ENCODE measurements at places on chromosomes 5 and 9.
A peak's percentile ranks its signal among the peaks of the same experiment; 100 is the strongest.

- DNase-seq, result no peak
Measured at GRCh38 chr9:3962971-3963642, 336.8 kb downstream of the GLIS3 start.

GRCh38 chr9:2963307-2963706 is 119.4 kb upstream of the PUM3 start:
- no peak for DNase-seq

DNA sequence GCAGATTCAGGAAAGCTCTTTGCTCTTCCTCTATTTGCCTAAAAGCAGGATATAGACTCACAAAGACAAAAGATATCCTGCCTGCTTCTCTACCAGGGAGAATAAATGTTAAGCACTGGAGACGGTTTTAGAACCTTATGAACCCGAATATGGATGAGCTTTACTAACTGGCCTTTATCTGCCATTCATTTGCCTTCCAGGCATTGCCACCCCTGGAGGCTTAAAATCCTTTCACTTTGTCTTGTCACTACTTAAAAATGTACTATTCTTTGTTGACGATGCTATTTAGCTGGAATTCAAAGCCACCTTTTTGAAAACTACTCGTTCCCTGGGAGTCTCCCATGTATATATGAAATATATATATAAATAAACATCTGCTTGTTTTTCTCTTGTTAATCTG is 23.2 kb upstream of the LVRN start:
- no peak for DNase-seq

GRCh38 chr5:76851728-76852369 is 2.0 kb downstream of the S100Z start:
- DNase-seq, result no peak

GRCh38 chr5:3011764-3012017 is 260.2 kb upstream of the IRX2 start:
- DNase-seq, result no peak

GRCh38 chr9:101711330-101711941 is 27.0 kb downstream of the GRIN3A start:
- DNase-seq, result no peak

- no peak for DNase-seq
Measured at GRCh38 chr5:20360263-20360662, 372.3 kb upstream of the CDH18 start.

GRCh38 chr5:66959653-66960052 is 236.9 kb downstream of the CD180 start:
- DNase-seq, result no peak

- no peak for DNase-seq
Measured at GRCh38 chr5:59817536-59817935, 76.0 kb downstream of the PDE4D start.

- DNase-seq, result no peak
Measured at GRCh38 chr5:35212122-35212982, 17.9 kb downstream of the PRLR start.

DNA sequence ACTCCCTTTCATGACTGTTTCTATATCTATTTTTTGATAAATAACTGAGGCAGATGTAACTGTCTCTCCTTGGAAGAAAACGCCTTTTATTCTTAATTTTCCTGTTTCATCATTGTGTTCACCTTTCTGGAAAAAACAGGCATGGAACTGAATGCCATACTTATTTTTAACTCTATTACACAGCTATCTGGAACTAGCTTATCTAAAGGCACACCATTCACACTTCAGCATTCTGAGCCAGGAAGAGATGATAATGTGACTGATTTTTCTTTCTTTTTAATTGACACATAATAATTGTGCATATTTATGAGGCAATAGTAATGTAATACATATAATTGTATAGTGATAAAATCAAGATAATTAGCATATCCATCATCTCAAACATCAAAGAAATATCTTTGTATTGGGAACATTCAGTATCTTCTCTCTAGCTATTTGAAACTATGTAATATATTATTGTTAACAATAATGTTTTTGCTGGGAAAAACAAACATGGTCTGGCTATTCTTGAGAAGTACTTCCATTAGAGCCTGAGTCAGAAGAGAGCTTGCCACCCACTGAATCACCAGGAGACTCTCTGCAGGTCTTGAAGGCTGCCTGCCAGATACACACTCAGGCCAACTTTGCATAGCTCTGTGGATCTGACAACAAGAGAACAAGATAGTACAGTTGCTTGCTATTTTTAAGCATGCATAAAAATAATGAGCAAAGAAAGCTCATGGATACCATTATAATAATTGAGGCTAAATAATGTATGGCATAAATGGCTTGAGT is 501.0 kb upstream of the EDIL3 start:
- no peak for DNase-seq

GRCh38 chr5:42915306-42915866 is 103.7 kb upstream of the SELENOP start:
- no peak for DNase-seq

DNA sequence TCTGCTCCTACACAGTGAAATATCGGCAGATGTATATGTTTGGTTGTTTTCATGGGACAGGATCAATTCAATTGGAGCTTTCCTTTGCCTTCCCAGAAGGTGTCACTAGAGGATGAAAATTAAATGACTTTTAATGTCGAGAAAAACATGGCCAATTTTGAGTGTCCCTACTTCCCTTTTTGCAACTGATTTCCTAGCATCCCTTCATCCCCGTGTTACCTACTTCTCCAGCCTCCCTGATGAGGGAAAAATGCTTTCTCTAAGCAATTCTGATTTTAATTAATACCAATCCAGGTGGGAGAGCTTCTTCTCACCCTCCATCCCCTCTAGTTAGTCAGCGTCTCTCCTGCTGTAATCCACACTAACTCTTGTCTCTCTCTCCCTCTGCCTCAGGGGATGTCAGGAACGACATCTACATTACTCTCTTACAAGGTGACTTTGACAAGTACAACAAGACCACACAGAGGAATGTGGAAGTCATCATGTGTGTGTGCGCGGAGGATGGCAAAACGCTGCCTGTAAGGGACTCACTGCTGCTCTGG is 64.9 kb downstream of the DOCK2 start:
- DNase-seq, result no peak

- DNase-seq, result no peak
Measured at GRCh38 chr5:119368238-119368630, 12.4 kb downstream of the TNFAIP8 start.

- no peak for DNase-seq
Measured at GRCh38 chr9:19371942-19372341, 8.1 kb downstream of the RPS6 start.

- no peak for DNase-seq
Measured at GRCh38 chr9:135309763-135310125, 169.8 kb upstream of the PPP1R26 start.

GRCh38 chr9:96376891-96377874 is 6.3 kb downstream of the SLC35D2 start:
- DNase-seq, result no peak

- no peak for DNase-seq
Measured at GRCh38 chr9:137326445-137327065, 24.5 kb upstream of the NRARP start.

GRCh38 chr5:141040093-141040770 is 10.9 kb upstream of the PCDHB1 start:
- no peak for DNase-seq

DNA sequence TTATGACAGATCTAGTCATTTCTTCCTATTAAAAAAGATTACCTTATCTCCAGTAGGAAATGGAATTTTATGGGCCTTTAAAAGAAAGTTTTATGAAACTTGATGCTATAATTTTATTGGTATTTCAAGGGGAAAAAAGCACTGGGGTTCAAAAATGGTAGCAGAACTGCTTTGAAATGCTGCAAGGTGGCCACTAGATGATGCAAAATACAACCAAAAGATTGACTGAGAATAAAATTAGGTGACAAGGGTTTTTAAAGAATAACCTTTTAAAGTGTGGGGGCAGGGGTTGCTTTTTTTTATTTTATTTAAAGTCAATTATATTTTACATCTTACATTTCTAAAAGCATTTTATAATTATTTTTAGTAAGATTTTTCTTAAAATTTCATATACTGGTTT is 61.7 kb downstream of the KLF9 start:
- DNase-seq, result no peak

GRCh38 chr5:111348661-111349329 is 124.6 kb downstream of the CAMK4 start:
- no peak for DNase-seq

GRCh38 chr5:141040771-141041426 is 10.3 kb upstream of the PCDHB1 start:
- peak; percentile 41 for DNase-seq

DNA sequence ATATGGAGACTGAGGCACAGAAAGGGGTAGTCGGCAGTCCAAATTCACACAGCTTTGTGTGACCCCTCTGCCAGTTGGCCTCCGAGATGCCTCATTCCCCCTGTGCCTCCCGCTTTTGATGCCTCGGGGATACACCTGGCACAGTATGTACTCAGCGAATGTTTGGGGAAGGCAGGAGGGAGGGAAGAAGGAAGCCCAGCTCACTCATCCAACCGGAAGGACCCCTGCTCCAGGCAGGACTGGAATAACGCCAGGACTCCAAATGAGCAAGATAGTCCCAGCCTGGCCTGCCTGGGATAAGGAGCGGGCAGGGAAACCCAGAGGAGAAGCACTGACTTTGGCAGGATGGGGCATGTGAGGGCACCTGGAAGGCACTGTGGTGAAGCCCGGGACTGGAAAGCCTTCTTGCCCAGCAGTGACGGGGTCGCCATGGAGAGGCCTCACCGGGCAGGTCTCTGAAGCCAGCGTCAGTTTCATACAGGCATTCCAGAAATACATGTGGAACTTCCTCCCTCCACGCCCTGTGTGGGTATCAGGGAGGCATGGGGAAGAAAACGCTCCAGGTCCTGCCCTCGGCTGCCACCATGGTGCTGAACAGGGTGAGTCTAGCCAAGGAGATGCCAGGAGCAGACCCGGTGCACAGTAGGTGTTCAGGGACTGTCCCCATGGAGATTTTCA is 20.3 kb downstream of the LMX1B start:
- no peak for DNase-seq

DNA sequence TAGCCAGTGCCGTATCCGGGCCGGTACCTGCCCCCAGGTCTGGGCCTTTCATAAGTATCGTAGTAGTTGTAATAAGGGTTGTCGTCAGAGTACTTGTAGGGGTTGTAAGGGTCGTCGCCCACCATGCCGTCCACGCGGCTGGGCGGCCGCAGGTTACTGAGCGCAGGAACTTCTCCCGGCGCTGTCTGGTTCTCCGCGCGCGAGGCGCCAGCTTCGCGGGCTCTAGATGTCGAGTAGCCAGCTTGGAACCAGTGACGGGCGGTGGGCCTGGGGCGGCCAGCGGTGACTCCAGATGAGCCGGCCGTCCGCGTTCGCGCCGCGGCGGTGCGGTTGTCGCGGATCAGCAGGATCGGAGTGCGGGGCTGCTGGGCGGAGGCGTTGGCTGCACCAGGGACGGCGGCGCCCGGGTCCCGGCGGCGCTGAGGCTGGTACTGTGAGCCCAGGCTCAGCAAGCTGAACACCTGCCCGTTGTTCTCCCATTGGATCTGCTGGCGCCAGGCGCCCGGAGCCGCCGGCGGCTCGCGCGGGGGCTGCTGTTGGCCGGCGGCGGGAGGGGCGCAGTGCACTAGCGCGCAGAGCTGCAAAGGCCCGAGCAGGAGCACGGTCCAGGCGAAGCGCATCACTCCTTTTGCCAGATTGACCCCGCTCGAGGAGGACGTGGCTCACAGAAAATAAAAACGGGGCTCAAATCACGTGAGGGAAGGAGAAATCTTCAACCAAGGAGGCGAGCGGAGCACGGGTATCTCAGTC is 518 bp downstream of the LOX start:
- no peak for DNase-seq

DNA sequence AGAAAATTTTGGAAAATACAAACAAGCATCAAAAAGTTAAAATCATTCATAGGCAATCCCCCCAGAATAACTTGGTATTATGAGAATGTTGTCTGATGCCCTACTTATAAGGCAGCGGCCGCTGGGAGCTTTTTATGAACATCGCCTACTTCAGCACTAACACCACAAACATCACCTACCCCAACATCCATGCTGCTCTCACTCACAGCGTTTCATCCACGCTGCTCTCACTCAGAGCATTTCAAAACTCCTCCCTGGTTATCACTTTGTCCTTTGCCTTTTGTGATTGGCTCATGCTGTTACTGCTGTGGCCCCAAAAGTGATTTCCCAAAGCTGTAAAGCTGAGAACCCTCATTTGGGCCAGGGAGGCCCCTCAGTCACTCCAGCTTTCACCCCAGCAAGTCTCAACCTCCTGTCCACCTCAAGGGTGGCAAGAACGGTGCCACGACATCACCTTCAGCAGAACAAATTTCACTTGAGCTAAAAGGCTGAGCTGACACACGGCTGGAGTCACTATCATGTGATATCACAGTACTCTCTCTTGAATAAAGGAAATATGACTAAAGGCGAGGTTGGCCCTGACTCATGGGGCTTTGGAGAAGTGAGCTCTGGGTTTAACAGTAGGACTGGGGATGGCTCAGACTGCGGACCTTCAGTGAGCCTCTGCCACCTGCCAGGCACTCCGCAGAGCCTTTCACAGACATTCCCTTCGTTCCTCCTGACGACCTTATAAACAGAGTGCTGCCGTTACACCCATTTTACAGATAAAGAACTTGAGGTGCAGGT is 25.2 kb downstream of the SHC3 start:
- no peak for DNase-seq

GRCh38 chr9:30609713-30610112 is 1774.7 kb upstream of the ACO1 start:
- no peak for DNase-seq

- DNase-seq, result no peak
Measured at GRCh38 chr9:31776471-31776870, 608.0 kb upstream of the ACO1 start.

DNA sequence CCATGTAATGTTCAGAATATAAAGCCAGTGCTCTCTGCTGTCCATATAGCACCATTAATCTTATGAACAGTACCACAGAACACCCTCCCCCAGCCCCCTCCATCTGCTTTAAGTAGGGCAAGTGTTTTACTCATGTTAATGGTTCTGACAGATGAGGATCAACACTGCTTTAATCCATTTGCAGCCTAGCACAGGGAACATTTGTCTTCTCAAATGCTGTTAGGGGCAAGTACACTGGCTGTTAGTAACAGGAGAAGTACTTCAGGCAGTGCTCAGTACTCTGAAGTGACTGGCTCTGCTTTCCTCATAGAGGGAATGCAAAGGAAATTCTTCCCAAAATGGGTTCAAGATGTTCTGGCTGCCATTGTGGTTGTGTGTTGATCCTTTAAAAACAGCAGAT is 202.6 kb downstream of the DCP2 start:
- DNase-seq, result no peak

DNA sequence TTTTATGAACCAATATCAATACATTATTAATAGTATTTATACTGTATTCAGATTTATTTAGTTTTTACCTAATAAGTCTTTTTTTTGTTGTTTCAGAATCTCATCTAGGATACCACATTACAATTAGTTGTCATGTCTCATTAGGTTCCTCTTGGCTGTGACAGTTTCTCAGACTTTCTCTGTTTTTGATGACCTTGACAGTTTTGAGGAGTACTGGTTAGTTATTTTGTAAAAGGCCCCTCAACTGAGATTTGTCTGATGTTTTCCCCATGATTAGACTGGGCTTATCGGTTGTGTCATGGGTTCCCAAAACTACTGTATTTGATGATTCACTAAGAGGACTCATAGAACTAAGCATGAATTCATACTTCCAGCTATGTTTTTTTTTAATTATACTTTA is 56.3 kb downstream of the RNF180 start:
- DNase-seq, result no peak

Measured in stimulated activated CD4-positive, alpha-beta T cell treated with anti-CD3 and anti-CD28 coated beads, Interleukin-15, amount 100 ng/mL, for 1 hour (primary cell).